ENCODE measurements at places on chromosomes 2 and 18.
A peak's percentile ranks its signal among the peaks of the same experiment; 100 is the strongest.

DNA sequence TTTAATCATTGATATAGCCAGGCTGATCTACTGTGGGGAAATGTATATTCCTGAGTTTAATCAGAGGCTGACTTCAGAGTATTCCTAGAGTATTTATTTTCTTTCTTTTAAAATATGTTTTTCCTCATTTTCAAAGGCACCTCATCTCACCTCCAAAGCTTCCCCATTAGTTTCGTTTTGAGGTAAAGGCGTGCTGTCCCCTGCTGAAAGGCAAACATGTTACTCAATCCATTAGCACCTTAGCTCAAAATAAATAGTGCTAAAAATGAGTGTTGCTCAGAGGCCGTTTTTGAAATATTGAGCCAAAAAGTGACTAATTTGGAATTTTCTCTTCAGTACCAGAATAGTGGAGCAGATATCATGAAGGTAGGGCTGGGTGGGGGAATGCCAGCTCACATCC is 386.2 kb downstream of the SOX11 start:
- DNase-seq: no peak

DNA sequence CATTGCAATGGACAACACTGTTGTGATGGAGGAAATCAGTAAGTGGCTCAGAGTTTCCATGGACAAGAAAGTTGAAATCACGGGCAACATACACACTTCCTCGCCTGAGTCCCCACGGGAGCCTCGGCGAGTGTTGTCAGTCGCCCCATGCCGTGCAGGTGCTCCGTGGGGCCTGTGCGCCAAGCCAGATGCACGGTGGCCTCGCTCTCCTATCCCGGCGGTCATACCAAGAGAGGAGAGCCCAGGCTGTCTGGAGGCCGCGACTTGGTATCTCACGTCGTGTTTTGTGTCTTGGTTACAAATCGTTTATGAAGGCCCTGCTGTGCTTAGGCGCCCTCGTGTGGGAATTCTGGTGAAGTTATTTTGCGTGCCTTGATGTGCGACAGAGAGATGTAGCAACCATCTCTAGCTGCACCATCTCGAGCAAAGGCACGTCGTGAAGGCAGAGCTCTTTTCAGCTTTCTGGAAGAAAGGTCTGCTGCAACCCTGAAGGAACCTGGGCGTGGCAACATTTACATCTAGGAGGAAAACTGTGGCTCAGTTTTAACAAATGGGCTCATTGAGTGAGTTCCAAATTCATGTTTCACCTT is 21.8 kb downstream of the ATG4B start:
- peak; percentile 76 for DNase-seq

DNA sequence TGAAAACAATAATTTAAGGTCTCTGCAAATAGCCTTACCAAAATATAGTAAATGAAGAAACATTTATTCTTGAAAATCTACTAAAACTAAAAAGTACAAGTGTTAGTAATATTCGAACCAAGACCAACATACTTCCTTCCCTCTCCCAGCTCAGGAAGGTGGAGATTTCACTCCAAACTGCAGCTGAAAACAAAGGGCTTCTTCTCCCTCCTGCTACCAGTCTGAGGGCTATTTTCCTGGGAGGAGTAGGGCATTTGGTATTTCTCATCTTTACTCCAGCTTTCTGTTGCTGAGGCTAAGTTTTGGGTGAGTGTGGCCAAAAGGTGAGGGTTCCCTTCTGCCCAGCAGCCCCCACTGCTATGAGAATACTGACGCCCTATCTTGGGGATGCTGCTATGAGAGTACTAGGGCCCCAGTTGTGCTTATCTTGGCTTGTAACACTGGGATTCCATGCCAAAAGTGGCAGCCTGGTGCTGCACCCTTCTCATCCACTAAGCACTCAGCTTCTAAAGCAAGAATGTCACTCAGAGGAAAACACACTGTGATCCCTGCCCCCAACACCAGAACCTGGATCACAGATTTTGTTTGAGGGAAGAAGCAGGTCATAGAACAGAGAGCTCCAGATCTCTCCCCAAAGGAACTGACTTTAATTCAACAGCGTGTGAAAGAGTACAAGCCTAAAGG is 130.7 kb upstream of the KLF7 start:
- no peak for DNase-seq

GRCh38 chr2:54512663-54513362 is 56.7 kb downstream of the SPTBN1 start:
- DNase-seq: no peak

GRCh38 chr18:8847066-8847755 is 141.9 kb downstream of the MTCL1 start:
- DNase-seq: no peak

DNA sequence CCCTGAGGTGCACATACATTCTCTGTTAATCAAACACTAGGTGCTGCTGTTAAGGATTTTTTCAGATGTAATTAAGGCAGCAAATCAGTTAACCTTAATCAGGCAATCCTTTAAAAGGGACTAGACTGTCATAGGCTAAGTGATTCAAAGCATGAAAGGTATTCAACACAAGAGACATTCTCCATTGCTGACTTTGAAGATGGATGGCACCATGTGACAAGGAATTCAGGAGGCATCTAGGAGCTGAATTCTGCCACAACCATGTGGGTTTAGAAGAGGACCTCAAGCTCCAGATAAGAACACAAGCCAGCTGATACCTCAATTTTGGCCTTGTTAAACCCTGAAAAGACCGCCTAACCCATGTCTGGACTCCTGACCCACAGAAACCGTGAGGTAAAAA is 84.0 kb downstream of the SMAD2 start:
- no peak for DNase-seq

- no peak for DNase-seq
Observed at GRCh38 chr18:73679941-73680712, 467.5 kb downstream of the FBXO15 start.

DNA sequence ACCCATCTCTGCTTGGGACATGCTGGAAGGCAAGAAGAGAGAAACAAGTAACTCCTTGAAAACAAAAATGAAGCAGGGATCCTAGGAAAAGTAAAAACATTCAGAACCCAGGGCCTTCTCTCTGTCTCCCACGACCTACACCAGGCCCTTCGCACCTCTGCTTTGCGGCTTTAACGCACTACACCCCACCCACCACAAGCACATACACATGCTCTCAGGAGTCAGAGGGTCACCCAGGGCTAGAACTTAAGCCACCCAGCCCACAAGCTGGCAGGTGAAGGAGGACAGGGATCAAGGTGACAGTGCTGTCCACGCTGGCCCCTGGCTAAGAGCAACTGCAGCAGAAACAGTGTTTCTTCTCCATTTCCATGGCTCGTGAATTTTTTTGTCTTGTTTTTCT is 72.2 kb downstream of the BCL11A start:
- DNase-seq: no peak

DNA sequence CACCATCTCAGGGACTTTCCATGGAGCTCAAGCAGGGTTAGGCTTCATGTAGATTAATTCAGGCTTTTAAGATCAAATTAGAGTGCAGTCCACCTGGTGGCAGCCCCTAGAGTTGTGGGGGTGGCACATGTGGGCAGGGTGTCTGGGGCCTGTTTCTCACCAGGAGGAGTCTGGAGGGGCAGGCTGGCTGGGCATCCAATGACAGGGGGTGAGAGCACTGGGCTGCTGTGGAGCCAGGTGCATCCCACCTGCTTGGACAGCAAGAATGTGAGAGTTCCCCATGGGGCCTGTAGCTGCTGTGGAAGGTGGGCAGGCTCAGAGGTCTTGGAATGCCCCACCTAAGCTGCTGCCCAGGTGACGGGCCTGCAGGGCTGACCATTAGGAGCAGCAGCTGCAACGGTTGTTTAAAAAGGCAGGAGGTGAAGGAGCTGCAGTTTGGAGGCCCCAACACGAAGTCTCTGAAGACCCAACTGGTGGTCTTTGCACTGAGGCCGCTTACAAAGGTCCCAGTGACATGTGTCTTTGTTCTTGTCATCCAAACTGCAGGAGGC is 686.3 kb upstream of the HS6ST1 start:
- DNase-seq: no peak

DNA sequence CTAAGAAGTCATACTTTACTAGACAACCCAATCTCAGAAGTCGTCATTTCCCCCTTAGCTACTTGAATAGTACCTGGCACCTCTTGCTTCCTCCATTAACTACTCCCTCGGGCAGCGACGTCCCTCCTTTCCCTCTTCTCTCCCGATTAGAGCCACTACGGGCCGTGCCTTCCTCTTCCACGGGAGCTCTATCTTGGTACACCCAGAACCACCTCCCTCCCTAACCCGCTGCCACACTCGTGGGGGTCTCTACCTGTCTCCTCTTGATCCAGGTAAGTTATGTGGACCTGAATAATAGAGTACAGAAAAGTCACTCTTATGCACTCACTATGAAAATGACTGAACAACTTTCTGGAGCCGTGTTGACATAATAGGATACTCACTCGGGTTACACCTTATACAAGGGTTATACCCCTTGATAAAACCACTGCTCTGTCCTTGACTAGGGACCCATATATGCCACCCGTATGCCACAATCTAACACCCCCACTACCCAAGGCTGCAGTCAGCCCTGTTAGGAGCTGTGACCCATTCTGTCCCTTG is 595 bp upstream of the HDHD2 start:
- peak; percentile 28 for DNase-seq

GRCh38 chr2:102005989-102006885 is 14.5 kb downstream of the IL1R2 start:
- DNase-seq: peak; percentile 26

DNA sequence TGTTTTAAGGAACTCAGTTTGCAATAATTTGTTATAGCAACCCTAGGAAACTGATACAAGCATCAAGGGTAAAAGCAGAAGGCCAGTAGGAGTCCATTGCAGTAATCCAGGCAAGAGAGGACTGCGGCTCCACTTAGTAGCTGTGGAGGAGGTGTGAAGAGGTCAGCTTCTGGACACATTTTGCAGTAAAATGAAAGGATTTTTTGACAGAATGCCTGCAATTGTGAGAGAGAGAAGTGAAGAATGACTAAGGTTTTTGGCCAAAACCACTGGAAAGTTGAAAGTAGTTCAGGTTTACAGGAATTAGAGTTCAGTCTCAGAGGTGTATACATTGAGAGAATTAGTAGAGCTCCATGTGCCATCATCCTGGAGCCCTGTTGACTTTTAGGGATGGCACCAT is 129.5 kb downstream of the RHBDD1 start:
- DNase-seq: no peak

DNA sequence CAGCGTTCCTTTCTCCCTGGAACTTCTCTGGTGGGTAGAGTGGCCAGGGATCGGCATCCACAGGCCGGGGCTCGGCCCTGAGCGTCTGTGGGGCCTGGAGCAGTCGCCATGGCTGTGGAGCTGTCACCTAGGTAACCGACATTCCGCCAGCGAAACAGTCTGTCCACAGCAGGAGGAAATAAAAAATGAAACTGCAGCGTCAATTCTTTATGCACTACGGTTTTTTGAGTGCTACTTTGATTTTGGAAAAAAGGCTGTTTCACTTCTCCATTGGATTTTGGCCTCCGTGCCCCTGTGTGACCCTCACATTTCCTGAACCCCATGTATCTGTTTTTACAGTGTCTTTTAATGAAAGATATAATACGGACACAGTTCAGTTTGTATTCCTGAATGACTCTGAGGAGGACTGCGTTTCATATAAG is 163.4 kb downstream of the LDLRAD4 start:
- DNase-seq: peak; percentile 75

- DNase-seq: no peak
Observed at GRCh38 chr18:55144193-55144930, 185.1 kb upstream of the CCDC68 start.

GRCh38 chr18:21203542-21204241 is 38.3 kb upstream of the GREB1L start:
- no peak for DNase-seq

- DNase-seq: no peak
Observed at GRCh38 chr2:132429941-132430573, 13.5 kb downstream of the GPR39 start.

- no peak for DNase-seq
Observed at GRCh38 chr18:159037-159652, 788 bp downstream of the USP14 start.
